Esophagus squamous epithelium (tissue), 5 donors: ENCODE measurements at places on chromosomes 3 and 15.

GRCh38 chr3:8097690-8098089, 403.9 kb upstream of the LMCD1 start:
- DNase-seq, result no peak

DNA sequence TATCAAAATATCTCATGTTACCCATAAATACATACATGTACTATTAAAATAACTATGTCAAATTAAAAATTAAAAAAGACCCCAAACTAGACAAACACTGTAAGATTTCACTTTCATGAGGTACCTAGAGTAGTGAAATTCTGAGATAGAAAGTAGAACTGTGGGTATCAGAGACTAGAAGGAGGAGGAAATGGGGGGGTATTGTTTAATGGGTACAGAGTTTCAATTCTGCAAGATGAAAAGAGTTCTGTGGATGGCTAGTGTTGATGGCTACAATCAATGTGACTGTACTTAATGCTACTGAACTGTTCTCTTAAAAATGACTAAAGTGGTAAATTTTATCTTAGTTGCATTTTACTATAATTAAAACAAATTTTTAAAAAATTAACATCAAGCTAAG, 36.6 kb downstream of the RFX7 start:
- no peak for DNase-seq

DNA sequence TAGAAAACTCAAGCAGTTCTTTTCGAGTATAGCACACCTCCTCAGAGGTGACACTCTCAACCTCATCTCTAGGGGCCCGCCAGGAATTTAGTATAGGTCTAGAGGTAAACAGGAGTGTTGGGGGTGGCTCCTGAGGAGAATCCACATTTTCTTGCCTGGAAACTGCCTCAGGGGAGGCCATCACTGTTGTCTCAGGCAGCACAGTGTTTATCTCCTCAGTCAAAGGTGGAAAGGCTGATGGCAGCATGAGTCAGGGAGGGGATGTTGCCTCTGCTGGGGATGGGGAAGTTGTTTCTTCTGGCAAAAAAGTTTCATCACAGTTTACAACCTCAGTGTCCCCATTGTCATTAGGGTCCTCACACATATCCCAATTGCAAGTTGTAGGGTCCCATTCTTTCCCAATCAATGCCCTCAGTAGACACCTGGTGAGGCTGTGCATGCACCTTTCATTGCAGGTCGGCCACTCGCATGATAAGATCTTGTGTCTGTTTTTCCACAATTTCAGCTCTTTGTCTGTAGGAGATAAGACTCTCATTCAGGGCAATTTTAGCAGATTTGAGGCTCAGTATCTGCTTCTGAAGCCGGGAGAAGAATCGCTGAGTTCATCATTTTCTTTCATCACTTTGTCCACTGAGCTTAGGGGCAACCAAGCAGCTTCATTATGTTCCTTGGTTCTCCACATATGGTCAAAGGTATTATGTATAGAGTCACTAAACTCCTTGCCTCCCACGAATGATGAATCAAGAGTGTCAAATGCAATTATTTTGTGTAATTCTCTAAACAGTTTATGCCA, 25.8 kb downstream of the NAALADL2 start:
- no peak for DNase-seq

DNA sequence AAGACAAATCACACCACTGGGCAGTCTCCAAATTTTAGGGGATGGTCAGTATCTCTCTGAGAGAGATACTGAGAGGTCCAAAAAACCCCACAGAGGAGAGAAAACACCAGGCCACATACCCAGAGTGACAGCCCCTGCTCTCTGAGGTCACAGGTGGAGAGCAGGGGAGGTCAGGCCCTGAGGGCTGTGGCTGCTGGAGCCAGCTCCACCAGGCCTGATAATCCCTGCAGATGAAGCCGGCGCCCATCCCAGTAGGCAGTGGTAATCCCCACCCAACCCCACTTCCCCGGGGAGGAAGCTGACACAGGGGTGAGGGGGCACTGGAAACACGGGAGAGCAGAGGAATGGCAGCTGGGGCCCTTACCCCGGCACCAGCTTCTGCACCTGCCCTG, 31.2 kb upstream of the SRP14 start:
- DNase-seq, result no peak

- DNase-seq, result no peak
Measured at GRCh38 chr3:73493543-73494308, 131.0 kb downstream of the PDZRN3 start.

- no peak for DNase-seq
Measured at GRCh38 chr15:41801850-41802455, 25.9 kb upstream of the JMJD7 start.

- no peak for DNase-seq
Measured at GRCh38 chr3:143158014-143158988, 38.7 kb downstream of the CHST2 start.

- DNase-seq, result no peak
Measured at GRCh38 chr3:127786353-127787070, 35.8 kb downstream of the MGLL start.

- no peak for DNase-seq
Measured at GRCh38 chr3:178246004-178246403, 290.2 kb upstream of the KCNMB2 start.

DNA sequence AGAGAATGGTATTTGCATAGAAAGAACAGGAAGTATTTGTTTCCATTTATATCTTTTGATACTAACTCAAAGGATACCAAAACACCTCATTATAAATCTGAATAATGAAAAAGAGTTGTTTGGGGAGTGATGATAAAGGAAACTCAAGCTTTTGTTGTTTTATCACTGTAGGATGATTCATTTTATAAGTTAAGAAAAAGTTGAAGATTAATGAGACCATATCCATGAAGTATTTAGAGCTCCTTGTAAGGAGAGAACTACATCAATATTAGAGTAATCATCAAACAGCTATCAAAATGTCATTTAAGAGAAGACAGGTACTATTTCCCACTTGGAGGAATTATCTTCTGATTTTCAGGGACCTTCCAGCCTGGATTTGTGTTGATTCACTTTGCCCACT, 92.5 kb downstream of the EPHB1 start:
- DNase-seq, result no peak

- DNase-seq, result no peak
Measured at GRCh38 chr3:52763466-52763865, 7.3 kb downstream of the NEK4 start.

DNA sequence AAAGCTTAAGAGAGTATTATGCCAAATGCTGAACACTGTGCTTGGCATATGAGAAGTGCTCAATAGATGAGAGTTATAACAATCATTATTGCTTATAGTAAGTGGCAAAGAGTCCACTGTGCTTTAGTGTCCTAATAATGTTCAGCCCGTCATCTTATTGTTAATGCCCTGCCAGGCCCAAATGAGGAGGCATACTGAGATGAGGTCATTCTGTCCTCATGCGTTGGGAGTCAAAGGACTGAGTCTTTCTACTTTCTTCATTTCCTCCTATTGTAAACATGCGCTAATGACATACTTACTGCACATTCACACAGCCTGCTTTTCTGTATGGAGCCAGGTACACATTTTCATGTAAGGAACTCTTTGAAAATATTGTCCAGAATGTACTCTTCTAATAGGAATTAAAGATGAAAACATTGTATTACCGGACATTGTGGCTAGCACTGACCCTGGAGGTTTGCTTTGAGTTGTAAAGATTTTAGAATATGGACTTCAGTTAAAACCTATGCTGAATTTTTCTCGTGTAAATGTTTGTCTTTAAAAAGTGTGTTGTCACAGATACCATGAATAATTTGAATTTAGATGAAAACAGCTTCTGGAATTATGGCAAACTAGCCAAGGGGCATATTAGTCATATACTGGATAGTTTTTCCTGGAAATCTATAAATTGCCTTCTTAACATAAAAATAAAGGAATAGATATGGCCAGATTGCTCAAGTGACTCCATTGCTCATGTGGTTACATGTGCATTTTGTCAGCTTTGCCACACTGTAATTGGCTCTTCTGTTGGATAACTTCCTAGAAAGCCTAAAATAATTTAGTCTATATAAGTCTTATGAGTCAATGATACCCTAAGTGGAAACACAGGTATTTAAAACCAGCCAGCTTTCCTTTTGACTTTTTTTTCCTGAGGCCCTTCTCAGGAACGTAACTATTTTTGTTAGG, 38.3 kb downstream of the KBTBD12 start:
- no peak for DNase-seq

- no peak for DNase-seq
Measured at GRCh38 chr15:73232776-73233175, 136.0 kb downstream of the HCN4 start.

GRCh38 chr3:177431525-177432176, 234.4 kb upstream of the TBL1XR1 start:
- DNase-seq, result no peak

DNA sequence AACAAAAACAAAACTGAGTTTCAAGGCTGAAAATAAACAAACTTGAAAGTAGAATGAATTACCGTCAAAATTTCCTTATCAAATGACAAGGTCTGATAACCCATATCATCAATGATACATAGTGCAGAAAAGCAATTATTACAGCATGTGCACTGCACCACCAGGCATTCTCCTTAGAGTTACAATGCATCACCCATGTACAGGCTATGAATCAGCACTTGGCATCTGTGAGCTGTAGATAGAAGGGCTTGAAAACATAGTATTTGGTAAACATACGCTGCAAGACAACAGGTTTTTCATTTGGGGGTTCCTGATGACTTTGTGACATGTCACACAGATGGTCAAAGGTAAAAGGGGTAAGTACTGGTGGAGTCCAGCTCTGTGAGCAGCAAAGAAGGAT, 265.1 kb downstream of the CTNNB1 start:
- DNase-seq, result no peak

DNA sequence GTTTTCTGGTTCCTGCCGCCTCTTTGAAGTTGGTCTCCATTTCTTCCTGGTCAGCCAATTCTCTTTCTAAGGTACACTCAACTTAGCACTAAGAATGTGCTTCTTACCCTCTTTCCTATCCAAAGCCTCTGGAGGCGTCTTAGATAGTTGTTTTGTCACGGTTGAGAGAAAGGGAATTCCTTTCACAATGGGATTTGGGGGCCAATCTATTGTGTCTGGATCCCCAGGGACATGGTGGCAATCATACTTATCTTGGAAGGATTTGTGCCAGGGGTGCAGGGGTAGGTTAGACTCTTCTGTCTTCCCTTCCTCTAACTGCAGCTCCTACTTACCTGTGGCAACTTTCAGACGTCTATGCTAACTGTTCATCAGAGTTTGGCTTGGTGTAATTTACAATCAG, 287.1 kb downstream of the SOX2 start:
- DNase-seq, result no peak

- DNase-seq, result no peak
Measured at GRCh38 chr3:153595186-153595815, 433.3 kb downstream of the RAP2B start.

DNA sequence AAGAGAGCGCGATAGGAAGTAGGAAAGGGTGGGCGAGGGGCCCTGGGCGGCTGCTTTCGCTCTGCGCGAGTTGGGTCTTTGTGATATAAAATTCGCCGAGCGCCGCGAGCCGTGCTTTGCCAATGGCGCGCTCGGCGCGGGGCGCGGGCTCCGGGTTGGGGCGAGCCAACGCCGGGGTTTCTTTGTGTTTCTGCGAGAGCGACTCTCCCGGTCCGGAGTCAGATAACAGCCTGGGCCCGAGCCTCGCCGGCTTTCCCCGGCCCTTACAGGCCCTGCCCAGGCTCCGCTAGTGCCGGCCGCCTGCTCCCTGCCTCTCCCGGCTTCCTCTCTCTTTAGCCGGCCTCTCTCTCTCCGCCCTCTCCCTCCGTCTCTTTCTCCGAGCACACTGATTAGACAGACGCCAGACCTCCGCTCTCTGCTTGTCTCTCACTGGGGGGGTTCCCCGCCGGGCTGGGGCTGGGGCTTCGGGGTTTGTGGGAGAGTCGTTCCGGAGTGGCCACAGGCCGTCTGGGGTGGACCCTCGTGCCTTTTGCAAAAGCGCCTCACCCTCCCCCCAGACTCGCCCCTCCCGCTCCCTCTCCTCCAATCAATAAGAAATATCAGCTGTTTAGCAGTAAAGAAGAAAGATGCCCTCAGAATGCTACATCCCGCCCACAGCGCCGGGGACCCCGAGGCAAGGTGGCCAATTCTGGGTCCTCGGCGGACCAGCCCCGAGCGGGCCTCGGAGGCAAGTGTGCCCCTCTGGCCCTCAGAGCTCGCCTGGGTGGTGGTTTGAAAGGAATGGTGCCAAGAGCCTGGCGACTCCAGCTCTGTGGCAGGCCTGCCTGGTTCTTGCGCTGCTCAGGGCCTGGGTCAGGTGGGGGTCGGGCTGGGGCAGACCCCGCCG, 2.9 kb downstream of the NR2F2 start:
- DNase-seq, result no peak

DNA sequence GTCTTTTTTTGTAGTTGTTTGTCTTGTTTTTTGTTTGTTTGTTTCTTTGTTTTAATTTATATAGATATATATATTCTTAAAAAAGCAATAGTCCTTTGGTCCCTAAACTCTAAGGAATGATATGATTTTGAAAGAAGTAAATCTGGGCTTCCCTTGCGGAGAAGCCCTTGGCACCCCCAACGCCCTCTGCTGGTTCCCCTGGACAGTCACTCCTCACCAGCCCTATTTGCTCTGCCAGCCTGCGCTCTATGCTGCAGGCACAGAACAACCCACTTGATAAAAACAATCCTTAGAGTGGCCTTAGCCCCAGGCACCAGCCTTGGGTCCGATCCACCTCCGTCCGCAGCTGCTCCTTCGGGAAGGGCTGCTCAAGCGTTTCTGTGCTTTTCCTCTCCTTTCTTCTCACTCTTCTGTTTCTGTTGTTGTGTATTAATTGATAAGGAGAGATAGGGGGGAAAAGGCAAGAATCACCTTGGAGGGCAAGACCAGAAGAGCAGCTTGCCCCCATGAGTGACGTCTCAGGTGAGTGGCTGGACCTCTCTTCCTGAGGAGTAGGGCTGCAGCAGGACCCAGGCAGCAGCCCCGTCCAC, 13.7 kb upstream of the PARP6 start:
- DNase-seq, result no peak

DNA sequence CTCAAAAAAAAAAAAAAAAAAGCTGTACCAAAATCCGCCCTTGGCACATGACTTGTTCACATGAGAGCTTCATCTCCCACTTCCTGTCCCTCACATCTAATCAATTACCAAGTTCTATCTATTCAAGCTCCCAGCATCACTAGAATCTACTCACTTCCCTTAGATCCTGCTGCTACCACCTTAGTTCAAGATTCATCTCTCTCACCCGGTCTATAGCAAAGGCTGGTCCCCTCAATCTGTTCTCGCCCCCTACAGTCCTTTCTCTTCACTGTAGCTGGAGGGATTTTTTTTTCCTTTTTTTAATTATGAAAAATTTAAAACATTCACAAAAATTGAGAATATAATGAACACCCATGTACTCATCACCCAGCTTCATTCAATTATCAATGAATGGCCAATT, 16.7 kb upstream of the GPR160 start:
- DNase-seq, result no peak

DNA sequence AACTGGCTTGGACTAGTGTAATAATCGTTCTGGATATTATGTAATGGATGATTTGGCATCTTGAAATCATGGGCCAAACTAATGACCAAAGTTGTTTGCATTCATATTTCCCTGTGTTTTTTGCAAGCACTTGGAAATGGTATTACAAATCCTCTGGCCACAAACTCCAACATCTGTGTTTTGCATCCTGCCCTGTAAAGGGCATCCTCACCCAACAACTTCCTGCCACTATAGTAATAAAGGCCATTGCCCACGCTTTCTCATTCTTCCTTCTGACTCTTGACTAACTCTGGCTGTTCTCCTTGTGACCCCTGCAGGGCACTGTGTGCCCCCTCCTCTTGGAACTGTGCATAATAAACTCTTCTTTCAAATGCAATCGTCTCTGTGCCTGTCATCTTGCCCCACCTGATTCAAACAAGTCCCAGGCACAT, 25.4 kb upstream of the PSMD6 start:
- DNase-seq, result no peak

GRCh38 chr3:188946351-188947240, 225.2 kb upstream of the TPRG1 start:
- no peak for DNase-seq

- no peak for DNase-seq
Measured at GRCh38 chr3:37147666-37148065, 26.7 kb downstream of the LRRFIP2 start.
